ENCODE measurements at places on chromosomes 16 and 17.

DNA sequence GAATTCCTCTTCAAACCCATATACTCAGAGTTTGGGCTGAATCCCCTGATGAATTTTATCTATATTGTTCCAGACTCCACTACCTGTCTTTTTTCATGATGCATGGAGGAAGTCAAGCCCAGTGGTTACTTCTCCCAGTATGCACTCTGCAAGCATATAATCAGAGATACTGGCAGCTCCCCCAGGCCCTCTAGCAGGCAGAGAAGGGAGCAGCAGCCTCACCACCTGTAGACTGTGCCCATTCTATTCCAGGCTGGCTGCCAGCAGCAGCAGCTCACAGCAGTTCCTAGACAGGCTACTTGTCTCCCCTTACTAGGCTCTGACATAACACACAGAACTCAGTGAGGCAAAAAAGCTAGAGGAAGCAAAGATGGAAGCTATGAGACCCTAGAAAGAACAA, 3.4 kb downstream of the MKS1 start:
- no peak for DNase-seq

DNA sequence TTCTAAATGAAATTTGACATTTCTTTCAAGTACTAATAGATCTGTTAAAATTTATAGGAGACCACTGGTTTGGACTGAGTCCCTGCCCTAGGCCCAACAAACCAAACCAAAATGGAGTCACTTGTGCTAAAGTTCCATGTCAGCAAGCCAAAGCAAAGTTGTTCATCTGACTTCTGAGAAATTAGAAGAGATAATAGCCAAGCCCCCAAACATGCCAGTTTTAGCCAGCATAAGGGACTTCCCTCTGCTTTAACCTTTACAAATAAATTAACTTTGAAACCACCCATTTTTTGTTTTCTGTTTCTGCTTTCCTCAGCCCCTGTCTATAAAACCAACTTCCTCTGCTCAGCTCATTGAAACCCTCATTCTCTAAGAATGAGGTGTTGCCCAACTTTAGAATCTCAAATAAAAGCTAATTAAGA, 18.9 kb downstream of the CDR2 start:
- DNase-seq = no peak

DNA sequence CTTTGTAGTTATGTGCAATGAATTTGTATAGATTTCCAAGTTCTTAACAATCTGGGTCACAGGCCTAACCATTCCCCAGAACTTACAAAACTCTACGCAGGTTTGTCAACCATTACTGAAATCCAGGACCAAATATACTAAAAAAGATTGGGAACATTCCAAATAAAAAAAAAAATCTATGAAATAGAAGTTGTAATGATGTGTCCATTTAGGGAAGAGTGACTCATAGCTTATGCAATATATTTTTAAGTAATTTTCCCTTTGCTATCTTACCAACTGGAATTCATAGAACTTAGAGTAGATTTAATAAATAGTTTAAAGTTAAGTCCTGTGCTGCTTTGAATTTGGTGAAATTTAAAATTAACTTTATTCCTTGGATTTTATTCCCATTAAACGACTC, 393.2 kb downstream of the PMP22 start:
- DNase-seq = no peak

- DNase-seq = no peak
Measured at GRCh38 chr16:80948886-80949493, 57.7 kb downstream of the CMC2 start.

DNA sequence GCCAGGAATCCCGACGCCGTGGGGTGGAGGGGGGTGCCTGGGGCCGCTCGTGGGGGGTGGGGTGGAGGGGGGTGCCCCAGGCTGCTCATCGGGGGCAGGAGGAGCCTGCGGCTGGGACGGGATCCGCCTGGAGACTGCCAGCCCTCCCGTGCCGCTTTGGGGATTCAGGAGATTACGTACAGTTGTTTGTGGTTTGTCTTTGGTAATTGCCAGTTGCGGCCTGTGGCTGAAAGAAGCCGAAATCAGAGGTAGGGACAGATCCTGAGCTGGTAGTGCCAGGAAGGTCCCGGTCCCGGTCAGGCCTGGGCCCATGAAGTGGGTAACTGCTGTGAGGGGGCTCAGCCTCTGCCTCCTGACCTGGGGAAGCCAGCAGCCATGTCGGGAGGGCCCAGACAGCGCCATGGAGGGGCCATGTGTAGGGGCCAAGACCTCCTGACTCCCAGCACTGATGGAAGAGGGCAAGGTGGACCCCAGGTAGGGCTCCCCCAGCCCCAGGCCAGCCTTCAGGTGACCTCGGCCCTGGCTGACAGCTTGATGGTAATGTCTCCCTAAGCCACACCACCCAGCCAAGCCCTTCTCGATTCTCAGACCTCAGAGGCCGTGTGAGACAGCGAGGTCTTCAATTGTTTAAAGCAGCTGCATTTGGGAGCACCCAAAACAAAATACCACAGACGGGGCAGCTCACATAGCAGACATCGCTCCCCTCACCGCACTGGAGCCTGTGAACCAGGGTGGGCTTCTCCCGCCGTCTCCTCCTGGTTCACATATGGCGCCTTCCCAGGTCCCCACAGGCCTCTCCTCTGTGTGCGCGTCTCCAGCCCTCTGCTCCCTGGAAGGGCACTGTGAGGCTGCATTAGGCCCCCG, 34.9 kb upstream of the SSTR5 start:
- DNase-seq = no peak

DNA sequence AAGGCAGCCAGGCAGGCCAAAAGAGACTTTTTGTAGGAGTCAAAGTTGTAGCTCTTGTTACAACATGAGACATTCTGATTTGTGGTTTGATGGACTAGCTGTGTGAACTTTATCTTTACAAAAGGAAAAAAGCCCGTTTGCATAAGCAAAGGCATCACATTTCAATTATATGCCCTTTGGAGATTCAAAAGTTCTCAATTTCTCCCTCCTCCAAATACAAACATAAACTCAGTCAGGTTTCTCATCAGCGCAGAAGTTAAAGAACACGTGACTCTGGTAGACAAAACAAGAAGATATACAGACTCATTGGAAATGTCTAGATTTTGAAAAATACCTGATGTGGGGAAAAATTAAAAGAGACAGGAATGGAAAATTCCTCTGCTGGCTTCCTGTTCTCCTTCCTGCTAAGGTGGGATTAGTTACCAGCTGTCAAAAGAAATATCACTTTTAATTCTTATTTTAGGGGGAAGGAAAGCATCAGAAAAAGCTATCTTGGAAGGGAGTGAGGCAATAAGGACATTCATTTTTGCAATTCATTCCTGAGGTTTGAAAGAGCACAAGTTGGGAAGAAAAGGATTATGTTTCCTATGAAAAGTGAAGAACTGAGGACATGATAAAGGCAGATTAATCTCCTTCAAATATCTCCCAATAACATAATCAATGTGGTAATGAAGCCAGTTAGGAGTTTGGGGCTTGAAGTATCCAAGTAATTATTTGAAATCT, 4.6 kb upstream of the KCNJ16 start:
- no peak for DNase-seq

GRCh38 chr16:10931977-10932632, 10.2 kb downstream of the DEXI start:
- no peak for DNase-seq

- no peak for DNase-seq
Measured at GRCh38 chr16:51201604-51202003, 50.5 kb upstream of the SALL1 start.

DNA sequence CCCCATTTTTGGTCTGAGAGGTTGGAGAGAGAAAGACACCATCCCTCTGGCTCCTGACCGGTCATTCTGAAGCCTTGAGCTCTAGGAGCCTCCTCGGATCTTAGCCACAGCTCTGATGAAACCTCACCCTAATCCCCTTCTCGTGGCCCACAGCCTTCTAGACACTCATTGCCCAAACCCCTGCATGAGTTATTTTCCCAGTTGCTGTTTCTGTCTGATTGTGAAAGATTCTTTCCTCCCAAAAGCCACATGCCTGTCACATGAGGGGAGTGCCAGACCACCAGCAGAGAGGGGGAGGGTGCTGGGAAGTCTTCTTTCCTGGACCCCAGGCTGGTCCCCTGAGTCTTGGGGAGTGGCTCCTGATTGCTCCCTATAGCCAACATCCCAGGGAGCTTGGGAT, 17.6 kb upstream of the ABR start:
- no peak for DNase-seq

GRCh38 chr16:78932355-78932943, 668.1 kb downstream of the MAF start:
- no peak for DNase-seq

GRCh38 chr16:1347286-1347855, 4.3 kb downstream of the TSR3 start:
- DNase-seq = no peak

DNA sequence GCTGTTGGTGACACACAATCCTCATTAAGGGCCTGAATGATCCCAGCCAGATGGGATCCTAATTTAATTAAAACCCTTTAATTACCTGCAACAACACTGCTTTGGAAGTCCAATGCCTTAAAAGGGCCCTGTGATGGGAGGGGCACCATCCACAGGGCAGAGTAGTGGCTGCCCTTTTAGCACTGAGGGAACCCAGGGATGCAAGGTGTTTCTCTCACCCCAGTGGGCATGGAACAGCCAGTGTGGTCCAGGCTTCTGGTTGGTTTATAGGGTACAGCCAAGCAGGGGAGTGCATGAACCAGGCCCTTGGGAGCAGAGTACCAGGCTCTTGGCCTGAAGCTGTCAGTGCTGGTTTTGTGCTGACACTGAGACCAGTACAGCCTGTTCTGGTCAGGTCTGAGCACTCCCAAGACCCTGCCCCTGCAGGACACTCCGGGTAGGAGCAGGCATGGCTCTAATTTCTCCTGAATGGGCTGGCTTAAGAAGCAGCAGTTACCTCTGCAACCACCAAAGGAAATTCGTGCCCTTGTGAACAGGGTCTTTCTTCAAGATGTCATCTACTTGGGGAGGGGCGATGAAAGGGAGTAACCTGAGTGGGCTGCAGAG, 9.9 kb downstream of the NXPH3 start:
- no peak for DNase-seq

DNA sequence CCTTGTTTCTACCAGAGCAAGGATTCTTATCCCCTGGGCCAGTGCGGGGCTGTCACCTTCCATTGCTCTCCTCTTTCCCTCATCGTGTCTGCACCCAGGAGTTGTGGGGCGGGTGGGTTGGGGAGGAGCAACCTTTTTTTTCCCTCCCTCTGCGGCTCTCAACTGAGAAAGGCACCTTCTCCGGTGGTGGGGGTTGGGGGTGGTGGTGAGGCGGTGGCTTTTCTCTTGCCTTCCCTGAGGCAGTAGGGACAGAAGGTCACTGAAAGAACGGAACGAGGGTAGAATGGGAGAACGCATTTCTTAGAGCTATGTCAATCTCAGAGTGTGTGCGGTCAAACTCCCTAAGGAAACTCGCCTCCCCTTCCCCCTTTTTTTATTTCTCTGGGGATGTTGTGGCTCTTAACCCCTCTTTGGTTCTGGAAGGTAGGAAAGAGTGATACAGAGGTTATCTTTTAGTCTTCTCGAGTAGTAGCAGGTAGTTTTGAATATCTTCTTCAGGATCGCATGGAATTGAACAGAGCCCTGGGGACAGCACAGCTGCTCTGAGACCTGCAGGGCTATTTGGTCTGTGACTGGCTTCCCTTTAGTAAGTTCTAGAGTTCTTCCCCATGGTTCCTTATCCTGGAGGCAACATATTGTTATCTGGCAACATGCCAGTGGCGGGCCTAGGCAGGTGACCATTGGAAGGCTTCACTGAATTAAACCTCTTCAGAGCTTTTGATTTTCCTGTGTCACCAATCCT, 994 bp downstream of the CLTC start:
- DNase-seq = peak; percentile 45

DNA sequence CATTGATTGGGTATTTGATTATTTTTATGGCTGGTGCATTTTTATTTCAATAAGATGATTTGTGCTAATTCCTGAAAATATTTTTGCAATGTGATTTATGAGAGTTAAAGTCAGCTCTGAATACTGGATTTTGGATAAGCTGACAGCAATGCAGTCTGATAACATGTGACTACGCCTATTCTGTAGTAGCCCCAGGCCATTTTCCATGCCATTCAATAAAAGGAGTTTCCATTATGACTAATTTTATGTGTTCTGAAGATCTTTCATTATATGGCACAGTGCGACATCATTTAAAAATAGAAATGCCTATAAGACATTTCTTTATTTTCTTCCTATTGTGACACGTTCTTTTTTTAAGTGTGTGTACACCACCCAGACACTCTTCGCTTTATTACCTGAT, 46.3 kb downstream of the KCNJ2 start:
- no peak for DNase-seq

GRCh38 chr17:2655546-2655945, 56.0 kb downstream of the CLUH start:
- DNase-seq = no peak

DNA sequence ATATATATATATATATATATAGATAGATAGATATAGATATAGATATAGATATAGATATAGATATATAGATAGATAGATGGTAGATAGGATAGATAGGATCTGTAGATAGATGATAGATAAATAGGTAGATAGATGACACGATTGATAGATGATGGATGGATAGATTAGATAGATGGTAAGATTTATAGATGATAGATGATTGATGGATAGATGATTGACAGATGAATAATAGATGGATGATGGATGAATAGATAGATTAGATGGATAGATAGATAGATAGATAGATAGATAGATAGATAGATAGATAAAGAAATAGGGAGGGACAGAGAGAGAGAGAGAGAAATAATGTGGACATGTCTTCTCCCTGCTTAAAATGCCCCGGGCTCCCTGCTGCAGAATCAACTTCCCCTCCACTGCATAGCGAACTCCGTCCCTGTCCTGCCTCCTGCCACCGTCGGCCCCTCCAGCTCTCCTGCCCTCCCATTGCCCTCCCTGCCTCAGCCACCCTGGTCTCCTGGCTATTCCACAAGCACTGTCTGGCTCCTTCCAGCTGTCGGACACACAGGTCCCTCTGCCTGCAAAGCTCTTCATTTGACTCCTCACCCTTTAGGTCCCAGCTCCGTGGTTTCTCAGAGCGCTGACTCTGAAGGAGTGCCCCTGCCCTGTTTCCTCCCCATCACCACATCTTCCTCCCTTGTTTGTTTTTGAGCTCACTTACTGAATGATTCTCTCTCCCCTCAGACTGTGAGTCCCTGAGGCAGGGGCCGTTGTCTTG, 254.0 kb downstream of the KATNIP start:
- no peak for DNase-seq

- DNase-seq = no peak
Measured at GRCh38 chr16:55478827-55479429, at the start of gene MMP2. TSS of gene MMP2 (plus strand) at chr16:55479198. CDS start at chr16:55479480, 282 bp downstream.

All from T-helper 9 cell (primary cell).